ENCODE measurements at places on chromosomes 2 and 18.

GRCh38 chr2:39434233-39434897 is 2.7 kb downstream of the MAP4K3 start:
- DNase-seq: no peak

GRCh38 chr2:109402980-109403840 is 210.6 kb downstream of the SEPTIN10 start:
- no peak for DNase-seq

DNA sequence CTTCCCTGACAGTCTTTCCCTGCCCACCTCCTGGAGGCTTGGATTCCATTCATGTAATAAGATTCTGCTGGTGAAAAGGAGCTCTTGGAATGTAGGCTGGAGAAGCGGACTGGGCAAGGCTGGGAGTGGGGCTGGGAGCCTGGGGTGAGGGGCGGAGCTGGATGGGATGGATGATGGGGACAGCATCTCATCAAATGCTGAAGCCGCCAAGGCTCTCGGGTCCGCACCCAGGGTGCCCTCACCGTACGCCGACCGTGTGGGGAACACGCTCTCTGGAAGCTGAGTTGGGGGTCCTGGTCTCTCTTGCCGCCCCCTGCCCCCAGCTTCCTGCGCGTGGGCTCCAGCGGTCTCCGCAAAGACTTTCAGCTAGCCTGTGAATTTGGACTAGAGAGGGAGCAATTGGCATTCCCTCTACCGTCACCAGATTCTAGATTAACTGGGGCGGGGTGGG is 9.1 kb downstream of the RAX start:
- DNase-seq: no peak

DNA sequence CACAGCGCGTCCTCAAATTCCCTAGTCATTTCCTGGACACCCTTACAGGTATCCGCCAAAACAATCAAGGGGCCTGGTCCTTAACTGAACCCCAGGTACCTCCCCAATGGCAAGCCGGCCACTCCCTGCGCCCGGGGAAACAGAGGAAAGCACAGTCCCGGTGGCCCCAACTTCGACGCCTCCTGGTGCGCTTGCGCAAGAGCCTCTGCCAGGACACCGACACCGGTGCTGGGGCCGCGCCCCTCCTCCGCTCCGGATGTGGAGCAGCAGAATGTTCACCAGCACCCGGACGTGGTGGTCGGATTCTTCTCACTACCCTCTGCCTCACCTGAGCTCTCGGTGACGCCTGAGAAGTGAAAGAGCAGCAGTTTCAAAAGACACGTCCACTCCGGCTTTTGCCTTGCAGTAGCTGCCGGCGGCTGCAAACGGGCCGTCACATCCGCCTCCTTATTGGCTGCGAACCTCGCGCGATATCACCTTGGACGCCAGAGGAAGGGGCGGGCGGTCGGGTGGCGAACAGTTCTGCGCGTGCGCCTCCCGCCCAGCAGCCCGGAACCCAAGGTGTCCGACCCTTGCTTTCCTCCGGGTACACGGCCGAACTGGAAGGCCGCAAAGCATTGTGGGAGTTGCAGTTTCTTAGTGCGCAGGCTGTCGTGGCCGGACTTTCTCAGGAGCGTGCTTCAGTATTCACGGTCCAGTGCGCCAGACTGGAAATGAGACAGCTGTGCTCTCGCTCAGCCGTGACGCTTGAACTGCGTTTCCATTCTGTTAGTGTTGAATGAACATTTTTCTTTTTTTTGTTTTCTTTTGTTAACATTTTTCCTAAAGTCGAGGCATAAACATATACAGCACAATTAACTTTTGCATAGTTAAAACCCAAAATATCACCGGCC is at the start of gene TXNDC9:
Gene TXNDC9 (minus strand): TSS at position 423 of the 893 bp plus-strand sequence. CDS start 3,123 bp downstream, outside the sequence.
- DNase-seq: peak; percentile 95

DNA sequence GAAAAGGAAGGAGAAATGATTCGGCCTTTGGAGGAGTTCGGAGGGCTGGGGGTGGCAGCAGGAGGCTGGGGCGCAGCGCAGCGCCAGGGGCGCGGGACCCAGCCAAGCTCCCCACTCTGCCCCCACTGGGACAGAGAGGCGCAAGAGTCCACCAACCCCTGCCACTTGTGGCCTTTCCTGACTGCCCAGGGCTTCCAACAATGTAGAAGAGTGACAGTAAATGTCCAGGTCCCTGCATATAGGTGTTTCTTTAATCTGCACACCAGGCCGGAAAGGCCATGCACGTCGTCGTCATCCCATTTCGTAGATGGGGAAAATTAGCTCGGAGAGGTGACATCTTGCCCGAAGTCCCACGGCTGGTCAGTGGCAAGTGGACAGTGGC is 96.6 kb downstream of the INHBB start:
- DNase-seq: no peak

- peak; percentile 16 for DNase-seq
Measured at GRCh38 chr2:24409700-24410556, 49.6 kb upstream of the ITSN2 start.

DNA sequence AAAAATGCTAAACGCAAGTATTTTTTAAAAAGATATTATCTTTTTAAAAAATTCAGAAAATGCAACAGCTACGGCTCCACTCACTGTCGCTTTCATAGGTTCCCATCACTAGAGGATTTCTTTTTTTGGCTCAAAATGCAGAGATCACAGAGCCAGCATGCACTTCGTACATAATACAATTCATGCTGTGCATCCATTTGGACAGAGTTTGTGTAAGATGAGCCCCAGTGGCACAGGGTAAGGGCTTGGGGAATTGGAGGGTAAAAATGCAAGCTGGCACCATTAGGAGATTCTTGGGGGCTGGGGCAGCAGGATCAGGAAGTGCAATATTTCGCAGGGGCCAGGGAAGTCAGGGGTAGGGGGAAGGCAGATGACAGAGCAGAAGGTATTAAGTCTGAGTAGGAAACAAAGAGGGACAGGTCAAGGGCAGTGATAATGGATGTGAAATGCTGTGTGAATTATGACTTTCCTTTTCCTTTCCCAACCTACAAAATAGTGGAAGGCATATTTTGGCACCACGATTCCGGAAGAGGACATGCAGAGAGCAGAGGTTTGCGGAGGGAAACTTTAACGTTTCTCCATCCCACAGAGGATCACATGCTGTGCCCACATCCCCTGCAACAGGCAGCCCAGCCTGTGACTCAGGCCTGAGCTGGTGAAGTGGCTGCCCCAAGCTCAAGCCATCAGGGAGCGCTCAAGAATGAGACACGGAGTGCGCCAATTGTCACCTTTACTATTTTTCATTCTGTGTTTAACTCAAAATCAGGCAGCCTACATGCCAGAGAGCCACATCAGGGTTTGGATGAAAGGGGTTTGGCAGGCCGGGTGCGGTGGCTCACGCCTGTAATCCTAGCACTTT is 4.7 kb downstream of the CAPG start:
- no peak for DNase-seq

DNA sequence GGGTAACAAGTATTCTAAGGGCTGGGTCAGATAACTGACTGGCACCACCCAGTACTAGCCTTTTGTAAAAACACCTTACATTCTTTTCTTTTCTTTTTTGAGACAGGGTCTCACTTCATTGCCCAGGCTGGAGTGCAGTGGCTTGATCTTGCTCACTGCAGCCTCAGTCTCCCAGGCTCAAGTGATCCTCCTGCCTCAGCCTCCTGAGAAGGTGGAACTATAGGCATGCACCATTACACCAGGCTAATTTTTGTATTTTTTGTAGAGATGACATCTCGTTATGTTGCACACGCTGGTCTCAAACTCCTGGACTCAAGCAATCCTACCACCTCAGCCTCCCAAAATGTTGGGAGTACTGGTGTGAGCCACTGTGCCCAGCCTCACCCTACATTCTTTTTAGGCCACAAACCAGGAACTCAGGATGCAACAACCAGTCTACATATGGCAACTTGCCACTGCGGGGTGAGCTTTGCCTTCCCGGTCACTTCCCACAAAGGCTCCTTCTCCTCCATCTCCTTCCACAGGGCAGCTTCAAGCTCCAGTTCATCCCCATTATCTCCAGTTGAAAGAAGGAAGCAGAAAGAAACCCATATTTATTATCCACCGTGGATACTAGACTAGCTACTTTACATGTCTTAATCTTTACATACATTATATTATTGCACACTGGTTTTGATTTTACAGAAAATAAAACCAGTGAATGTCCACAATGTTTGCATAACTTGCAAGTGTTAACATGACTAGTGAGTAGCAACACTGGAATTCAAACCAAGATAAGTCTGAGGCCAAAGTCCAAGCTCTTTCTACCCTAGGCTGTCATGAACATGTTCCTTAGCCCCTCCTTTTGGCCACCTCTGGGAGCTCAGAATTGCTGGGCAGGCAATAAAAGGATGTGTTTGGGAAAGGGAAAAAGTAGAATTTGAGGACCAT is 23.7 kb upstream of the AP1S3 start:
- DNase-seq: no peak

- no peak for DNase-seq
Measured at GRCh38 chr18:49858309-49859020, 45.1 kb upstream of the ACAA2 start.

GRCh38 chr2:61647044-61647443 is 108.9 kb upstream of the XPO1 start:
- DNase-seq: no peak

DNA sequence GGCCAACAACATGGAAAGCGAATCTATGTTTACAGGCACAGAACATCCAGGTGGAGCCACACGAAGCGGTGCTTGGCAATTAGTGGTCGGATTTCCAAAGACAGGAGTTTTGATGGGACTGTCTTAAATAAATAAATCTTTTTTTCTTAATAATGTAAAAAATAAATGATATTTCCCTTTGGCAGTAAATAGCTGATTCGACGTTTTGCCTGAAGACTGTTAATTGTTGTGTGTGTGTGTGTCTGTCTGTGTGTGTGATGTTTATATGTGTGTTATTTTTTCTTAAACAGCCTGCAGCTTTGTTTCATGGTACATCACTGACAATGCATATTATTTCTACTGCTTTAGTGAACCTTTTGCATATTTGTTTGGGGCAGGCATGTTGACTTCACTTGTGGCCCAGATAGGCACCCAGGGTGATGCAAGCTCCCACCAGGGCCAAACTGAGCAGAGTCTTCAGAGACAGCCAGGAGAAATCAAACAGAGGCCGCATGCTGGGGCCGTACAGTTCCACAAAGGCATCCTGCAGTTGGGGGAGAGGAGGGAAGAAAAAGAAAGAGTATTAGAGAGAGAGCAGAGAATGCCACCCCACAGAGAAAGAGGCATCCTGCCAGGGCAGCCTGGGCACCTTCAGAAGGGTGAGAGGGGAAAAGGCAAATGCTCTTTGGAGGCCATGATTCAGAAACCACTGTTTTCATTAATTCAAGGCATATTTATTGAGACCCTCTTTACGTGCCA is 191.2 kb downstream of the BCL2 start:
- DNase-seq: no peak

GRCh38 chr2:100109986-100110613 is 32.3 kb downstream of the AFF3 start:
- no peak for DNase-seq

DNA sequence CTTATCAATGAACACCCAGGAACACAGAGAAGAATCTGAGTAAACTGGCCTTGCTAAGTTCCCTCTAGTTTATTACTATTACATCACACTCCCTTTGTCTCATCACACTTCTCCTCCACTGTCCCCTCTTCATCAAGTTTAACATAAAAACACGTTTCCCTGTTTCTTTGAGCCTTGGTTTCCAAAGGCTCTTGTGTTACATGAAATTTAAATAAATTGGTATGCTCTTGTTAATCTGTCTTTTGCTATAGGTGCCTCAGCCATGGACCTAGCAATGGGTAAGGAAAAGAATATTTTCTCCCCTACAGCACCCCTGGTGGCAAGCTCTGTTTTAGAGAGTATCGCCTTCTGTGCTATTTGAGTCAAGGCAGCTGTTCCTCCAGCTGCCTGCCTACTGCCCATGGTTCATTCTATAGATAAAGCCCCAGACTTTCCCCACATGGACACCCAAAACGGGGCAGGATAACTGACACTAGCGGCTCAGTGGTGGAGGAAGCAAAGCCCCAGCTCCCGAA is 31.8 kb downstream of the TGIF1 start:
- DNase-seq: no peak

DNA sequence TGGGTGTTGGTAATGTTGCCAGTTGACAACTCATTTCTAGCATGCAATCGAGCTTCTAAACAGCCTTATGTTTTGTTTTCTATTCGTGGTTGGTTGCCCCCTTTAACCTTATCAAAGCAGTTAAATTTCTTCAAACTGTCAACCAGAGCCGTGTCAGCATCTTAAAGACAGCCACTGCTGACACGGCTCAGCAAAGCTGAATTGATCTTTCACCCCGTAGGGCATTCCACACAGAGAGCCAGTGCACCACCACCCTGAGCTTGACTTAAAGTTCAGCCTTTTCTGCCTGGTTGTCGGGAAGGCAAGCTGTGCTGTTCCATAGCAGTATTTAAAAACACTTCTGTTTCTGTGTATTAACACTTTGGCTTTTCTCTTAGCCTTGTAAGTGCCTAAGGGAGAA is 355.0 kb upstream of the CHST9 start:
- DNase-seq: no peak

DNA sequence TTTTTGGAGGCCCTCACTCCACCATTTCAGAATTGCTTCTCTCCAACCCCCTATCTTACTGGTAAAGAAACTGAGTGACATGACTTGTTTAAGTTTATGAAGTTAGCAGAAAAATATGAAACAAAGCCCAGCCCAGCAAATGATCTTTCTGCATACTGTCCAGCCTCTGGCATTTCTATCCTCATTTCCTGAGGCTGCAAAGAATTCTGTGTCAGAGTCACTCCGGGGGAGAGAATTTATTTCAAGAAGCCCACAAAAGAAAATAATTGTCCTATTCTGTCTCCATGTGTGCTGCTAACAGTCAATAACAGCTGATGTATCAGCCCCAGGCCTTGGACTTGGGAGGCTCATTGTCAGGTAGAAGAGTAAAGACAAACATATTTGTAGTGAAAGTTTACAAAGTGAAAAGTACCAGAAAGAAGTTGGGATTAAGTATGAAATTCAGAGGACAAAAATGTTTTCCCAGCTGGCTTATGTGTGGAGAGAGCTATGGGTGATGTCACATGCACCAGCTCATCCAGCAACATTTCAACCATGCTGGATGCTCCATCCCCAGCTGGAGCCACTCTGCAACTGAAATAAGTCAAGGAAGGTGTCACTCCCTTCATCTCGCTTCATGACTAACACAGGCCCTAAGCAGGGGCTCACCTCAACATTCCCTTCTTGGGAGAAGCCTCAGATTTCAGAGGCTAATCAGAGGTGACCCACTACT is 42.3 kb downstream of the TRABD2A start:
- DNase-seq: no peak

DNA sequence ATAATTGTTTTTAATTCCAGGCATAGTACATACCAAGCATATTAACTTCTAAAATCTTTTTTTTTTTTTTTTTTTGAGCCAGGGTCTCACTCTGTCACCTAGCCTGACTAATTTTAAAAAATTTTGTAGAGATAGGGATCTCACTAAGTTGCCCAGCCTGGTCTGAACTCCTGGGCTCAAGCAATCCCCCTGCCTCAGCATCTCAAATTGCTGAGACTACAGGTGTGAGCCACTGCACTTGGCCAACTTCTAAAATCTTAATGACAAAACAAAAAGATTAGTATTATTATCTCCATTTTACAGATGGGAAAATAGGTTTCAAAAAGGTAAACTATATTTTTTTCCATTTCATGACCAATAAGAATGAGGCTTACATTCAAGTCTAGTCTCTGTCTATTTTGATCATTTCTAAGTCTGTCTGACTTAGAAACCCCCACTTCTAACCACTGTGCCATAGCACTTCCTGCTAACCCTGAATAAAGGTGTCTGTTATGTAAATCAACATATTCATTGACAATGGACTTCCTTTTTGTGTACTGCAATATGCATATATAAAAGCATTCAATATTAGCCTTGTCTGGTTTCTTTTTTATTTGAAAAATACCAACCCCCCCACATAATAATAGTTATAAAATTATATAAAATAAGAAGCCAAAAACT is 28.7 kb upstream of the ZEB2 start:
- DNase-seq: no peak

Measured in NCI-H1436 treated with DMSO at 0.1 percent for 48 hours (cell line).